ENCODE measurements at places on chromosomes 2 and 18.

DNA sequence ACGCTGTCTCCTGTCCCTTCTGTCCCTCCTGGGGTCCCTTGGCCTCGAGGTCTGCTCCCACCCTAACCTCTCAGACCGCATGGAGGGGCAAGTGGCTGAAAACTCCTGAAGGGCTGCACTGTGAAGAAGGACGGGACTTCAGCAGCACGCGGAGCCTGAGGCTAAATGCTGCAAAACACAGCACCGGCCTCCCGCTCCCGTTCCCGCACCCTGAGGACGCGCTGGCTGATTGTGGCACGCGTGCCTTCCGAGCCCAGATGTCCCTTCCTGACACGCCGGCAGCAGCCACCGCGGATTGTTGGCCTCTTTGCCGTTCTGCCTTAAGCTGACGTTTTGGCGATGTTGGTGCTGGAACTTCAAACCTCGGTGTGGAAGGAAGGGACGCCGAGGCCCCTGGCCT, 125.9 kb upstream of the CTDP1 start:
- DNase-seq: no peak

DNA sequence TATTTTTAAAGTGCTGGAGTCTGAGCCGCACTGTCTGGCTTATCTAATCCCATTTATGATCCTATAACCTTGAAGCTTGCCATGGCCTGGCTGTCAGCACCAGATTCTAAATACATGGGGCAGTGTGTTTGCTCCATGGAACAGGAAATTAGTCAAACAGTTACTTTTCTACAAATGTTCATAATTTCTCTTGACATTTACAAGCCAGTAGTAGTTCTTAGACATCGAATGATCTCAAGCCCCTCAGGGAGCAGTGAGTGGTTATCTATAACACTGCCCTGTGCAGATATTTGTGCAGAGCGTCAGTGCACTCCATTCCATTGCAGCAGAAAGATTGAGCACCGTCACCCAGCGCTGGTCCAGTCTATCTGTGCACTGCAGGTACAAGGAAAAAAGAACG, 205.2 kb downstream of the AGPS start:
- DNase-seq: no peak

DNA sequence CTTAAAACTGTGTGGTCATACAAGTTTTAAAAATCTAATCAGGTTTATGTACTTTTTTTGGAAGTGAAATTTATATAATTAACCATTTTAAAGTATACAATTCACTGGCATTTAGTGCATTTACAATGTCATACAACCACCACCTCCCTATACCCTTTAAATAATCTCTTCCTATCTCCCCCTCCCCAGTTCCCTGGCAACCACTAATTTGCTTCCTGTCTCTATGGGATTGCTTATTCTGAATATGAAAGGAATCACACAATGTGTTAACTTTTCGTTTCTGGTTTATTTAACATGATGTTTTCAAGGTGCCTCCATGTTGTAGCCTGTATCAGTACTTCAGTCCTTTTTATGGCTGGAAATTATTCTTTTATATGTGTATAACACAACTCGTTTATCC, 19.4 kb downstream of the CHMP3 start:
- no peak for DNase-seq

DNA sequence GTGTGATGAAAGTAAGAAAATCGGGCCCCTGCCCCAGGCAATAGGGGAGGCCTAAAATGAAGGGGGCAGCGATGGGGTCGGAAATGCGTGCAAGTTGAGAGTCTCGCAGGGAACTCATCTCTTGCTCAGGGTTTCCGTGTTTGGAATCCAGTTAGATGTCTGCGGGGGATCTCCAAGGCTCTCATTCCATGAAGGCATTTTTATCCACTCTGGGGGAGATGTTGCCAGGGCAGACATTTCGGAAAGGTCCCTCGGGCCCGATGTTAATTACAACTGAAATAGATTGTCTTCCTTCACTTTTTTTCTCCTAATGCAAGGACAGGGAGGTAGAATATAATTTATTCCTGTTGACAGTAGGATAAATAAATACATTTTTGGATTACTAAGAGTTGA, 12.8 kb upstream of the SKOR2 start:
- DNase-seq: no peak

- no peak for DNase-seq
Observed at GRCh38 chr18:31850844-31851243, 90.2 kb upstream of the SLC25A52 start.

GRCh38 chr2:68889500-68889899, 18.3 kb upstream of the BMP10 start:
- no peak for DNase-seq

DNA sequence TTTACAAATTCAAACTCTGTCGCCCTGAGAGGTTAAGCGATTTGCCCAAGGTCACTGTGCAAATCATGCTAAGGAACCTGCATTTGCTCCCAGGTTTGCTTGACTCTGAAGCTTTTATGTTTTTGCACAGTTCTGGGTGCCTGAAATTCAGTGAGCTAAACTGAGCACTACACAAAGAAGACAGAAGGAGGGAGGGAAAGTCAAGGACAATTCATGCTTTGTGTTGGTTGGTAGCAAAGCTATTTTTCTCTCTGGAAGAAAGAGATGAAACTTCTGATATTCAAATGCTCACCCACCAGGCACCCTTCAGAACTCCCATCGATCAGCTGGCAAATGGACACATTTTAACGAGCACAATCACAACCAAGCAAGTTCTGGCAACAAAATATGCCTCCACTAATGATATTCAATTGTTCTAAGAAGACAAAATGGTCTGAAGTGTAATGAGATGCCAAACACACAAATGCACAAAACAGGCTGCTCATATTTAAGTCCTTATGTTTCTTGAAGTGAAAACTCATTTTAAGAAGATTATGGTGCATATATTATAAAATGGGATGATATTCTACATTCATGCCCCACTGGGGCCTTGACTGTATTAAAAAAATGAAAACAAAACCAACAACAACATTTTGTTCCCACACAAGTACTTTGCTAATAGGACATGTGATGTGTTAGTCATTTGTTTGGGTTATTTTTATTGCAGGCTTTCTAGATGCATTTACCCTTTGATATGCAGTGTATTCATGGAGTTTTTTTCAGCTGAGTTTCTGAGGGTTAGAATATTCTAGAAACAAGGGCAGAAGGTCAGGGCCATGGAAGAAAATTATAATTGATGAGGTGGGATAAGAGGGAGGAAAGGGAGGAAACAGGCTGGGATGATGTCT, 445.6 kb upstream of the CELF4 start:
- no peak for DNase-seq

Measured in frontal cortex (tissue), 4 donors.